Bladder microvascular endothelial cell (primary cell): ENCODE measurements at places on chromosomes 6 and 20. TPM values are rescaled to one million over a fixed set of nuclear protein-coding genes. Genes with fewer than 3 reads are reported as not detected.

Gene TGM3
- total RNA-seq: not detected in 2 replicates

Gene MMP24
- total RNA-seq: 0.38 and 0.49 TPM in 2 replicates

Gene NKX2-2
- total RNA-seq: not detected in 2 replicates

Gene FAM217A
- not detected in 2 replicates for total RNA-seq

Gene PDE7B
- 33.6 and 52.1 TPM in 2 replicates for total RNA-seq

Gene SLC24A3
- total RNA-seq: 0.16 TPM in 1 of 2 replicates, not detected in the other

Gene DSP
- 3.9 and 59.2 TPM in 2 replicates for total RNA-seq

Gene OR2B6
- not detected in 2 replicates for total RNA-seq

Gene PSMB1
- 249 and 325 TPM in 2 replicates for total RNA-seq
